ENCODE measurements at places on chromosomes 6 and 20. TPM values are rescaled to one million over a fixed set of nuclear protein-coding genes. Genes with fewer than 3 reads are reported as not detected.

The BPI gene
- polyA plus RNA-seq = not detected

The RSPO3 gene
- 0.54 TPM for polyA plus RNA-seq

The CUL9 gene
- 22.2 TPM for polyA plus RNA-seq

The AGER gene
- 12.1 TPM for polyA plus RNA-seq

The DNMT3B gene
- polyA plus RNA-seq = not detected

The TPBG gene
- polyA plus RNA-seq = 1.1 TPM

The GRIK2 gene
- not detected for polyA plus RNA-seq

The IPCEF1 gene
- 0.45 TPM for polyA plus RNA-seq

The SLC17A3 gene
- not detected for polyA plus RNA-seq

GRCh38 chr6:131789219-131789618 lies 18.6 kb upstream of the ENPP1 start:
- no peaks in the 10 kb centered on the region for H3K4me1 ChIP-seq
- no peaks in the 10 kb centered on the region for H3K36me3 ChIP-seq
- H3K27ac ChIP-seq = no peak overlapping the region
- H3K27me3 ChIP-seq = no peaks in the 10 kb centered on the region

- no peaks in the 10 kb centered on the region for H3K4me1 ChIP-seq
- H3K4me3 ChIP-seq = no peak overlapping the region
- H3K27ac ChIP-seq = no peak overlapping the region
- H3K36me3 ChIP-seq = no peaks in the 10 kb centered on the region
- no peak for DNase-seq
- no peaks in the 10 kb centered on the region for H3K27me3 ChIP-seq
These were observed 293.5 kb downstream of the PRL start for GRCh38 chr6:22003287-22003686.

DNA sequence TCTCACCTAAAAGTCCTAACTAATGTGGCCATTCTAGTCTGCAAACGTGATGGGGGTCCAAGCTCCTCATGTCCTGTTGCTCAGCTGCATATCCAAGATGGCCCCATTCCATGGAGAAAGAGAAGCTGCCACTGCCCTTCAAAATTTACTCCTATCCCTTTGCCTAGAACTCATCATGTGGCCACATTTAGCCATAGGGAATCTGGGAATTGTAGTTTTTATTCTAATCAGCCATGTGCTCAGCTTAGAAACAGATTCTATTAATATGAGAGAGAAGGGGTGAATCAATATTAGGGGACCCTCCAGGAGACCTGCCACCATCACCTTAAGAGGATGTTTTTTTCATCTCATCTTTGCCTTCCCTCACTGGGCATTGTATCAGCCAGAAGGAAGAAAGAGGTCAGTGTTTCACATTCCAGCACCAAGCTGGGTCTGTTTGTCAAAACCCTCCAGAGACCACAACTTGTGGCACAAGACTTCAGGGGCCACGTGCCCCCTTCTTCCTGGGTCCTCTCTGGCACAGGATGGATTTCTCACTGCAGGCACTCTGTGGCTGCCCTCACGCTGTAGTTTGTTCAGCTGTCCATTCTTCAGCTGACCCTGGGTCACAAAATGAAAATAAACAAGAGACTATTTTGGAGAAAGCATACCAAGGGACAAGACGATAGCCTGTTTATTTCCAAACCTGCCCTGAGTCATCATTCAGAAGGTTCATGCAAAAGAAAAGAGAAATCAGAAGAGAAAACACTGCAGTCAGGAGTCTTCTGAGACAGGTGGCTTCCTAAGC lies 172.0 kb downstream of the EYA2 start:
- no peak overlapping the region for H3K27ac ChIP-seq
- no peaks in the 10 kb centered on the region for H3K27me3 ChIP-seq
- H3K36me3 ChIP-seq = no peaks in the 10 kb centered on the region

DNA sequence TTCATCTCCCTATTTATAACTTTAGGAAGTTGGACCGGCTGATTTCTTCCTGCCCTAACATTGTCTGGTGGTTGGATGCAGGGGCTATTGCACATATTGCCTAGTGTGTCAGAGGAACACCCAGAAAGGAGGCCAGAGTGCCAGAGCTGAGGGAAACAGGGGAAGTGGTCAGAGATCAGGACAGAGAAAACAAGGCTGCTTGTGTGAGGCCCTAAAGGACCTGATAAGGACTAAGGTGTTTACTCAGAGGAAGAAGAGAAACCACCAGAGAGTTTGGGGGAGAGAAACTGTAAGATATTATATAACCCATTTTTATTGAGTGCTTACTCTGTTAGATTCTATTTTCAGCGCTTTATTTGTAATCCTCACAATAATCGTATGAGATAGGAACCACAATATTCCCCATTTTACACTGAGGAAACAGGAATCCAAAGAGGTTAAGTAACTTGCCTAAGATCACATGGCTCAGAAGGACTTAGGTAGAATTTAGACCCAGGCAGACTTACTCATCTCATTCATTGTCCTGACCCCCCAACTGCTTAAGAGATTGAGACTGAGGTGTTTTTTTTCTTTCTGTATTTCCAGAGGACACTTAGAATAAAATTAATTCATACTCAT lies 54.0 kb upstream of the REV3L start:
- no peaks in the 10 kb centered on the region for H3K27me3 ChIP-seq
- H3K4me1 ChIP-seq = peaks cover 18% of the 10 kb centered on the region
- DNase-seq = peak; percentile 65
- no peak overlapping the region for H3K4me3 ChIP-seq
- peak overlapping the region; percentile 80 for H3K27ac ChIP-seq
- no peaks in the 10 kb centered on the region for H3K36me3 ChIP-seq

DNA sequence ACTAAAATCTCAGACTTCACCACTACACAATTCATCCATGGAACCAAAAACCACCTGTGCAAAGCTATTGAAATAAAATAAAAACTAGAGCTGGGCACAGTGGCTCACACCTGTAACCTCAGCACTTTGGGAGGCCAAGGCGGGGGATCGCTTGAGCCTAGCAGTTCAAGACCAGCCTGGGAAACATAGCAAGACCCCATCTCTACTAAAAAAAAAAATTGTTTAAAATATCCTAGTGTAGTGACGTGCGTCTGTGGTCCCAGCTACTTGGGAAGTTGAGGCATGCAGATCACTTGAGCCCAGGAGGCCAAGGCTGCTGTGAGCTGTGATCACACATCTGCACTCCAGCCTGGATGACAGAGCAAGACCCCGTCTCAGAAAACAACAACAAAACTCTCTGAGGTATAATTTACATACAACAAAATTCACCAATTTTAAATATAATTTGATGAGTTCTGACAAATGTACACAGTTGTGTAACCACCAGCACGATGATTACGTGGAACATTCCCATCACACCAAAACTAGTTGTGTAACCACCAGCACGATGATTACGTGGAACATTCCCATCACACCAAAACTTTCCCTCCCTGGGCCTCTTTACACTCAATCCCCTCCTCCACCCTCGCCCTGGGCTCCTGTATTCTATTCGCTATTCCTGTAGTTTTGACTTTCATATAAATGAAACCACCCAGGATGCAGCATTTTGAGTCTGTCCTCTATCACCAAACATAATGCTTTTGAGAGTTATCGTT lies 107.5 kb downstream of the TAF4 start:
- no peak for DNase-seq
- no peak overlapping the region for H3K27ac ChIP-seq
- H3K4me1 ChIP-seq = no peaks in the 10 kb centered on the region
- no peak overlapping the region for H3K4me3 ChIP-seq
- no peaks in the 10 kb centered on the region for H3K27me3 ChIP-seq
- no peaks in the 10 kb centered on the region for H3K36me3 ChIP-seq

All from small intestine (tissue), 16 donors.